Stimulated activated CD4-positive, alpha-beta T cell treated with anti-CD3 and anti-CD28 coated beads, Interleukin-1b, Interleukin-23, amount 100 ng/mL, for 4 hours (primary cell): ENCODE measurements at places on chromosomes 6 and 20.
A peak's percentile ranks its signal among the peaks of the same experiment; 100 is the strongest.

- DNase-seq = no peak
These were observed 32.2 kb downstream of the PYGB start for GRCh38 chr20:25280051-25280573.

GRCh38 chr6:36605560-36606391, 11.6 kb downstream of the SRSF3 start:
- no peak for DNase-seq

DNA sequence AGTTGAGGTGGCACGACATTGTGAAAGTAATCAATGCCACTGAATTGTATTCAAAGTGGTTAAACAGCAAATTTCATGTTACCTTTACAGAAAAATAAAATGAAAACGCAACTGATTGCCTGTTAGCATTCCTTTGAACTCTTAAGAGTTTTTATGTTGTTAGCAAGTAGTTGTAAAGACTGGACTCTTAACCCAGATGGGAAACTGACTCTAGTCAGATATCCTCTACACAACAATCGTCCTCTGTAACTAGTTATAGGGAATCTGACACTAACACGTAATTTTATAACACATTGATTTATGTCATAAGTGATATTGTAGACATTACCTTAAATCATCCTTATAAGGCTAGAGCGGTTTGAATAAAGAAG, 3.0 kb upstream of the FBXO9 start:
- DNase-seq = no peak

GRCh38 chr20:51306521-51307358, 235.8 kb downstream of the NFATC2 start:
- peak; percentile 61 for DNase-seq

GRCh38 chr6:5667737-5668136, 339.0 kb downstream of the NRN1 start:
- no peak for DNase-seq

DNA sequence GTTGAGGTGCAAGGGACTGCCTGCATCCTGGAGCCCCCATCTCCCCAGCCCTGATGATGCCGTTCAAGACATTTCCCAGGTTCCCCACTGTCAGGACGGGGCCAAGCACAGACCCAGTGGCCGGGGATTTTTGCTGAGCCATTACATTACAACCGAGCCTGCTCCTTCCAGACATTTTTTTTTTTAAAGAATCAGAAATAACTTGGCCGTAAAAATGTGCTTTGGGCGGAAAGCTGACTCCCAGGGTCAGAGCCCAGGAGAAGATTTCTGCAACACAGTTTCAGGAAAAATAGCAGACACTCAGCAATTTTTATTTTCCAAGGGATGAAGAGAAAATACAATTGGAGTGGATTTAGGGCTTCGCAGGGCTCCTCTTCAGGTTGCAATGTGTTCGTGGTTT, 87.9 kb downstream of the LRFN2 start:
- DNase-seq = no peak

GRCh38 chr6:119454714-119455113, 105.2 kb upstream of the MAN1A1 start:
- no peak for DNase-seq

- no peak for DNase-seq
These were observed 416 bp downstream of the RSPH4A start for GRCh38 chr6:116616737-116617053.

GRCh38 chr20:5829241-5829809, 79.1 kb downstream of the SHLD1 start:
- DNase-seq = no peak
